Activated T-cell treated with anti-CD3 and anti-CD28 coated beads for 24 hours (primary cell): ENCODE measurements at places on chromosomes 6 and 20.

DNA sequence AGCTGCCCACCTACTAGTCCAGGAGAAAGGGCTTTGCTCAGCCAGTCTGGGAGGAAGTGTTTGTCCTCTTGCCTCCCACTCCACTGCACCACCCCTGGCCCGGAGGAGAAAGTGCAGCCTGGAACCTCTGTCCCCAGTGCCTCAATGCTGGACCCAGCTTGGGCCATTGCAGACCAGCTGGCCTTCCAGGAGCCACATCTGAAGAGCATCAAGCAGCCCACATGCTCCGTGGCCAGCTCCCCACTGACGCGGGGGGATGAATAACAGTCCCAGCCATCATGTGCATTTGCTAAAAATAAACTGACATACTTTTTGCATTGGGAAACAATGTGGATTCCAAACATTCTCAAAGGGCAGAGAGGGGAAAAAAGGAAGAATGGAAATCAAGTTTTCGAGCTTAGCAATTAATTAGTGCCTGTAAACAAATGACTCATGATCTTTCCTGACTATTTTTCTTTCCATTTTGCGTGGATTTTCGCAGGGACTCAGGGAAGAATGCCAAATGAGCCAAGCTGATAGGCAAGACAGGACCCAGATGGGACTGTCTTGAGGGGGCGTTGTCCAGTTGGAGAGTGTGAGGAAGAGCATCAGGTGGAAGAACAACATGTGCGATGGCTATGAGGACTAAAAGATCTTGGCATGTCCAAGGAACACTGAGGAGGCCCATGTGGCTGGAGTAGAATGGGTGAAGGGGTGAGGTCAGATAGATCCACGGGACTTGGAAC is 34.1 kb downstream of the CEBPB start:
- no peak for DNase-seq

DNA sequence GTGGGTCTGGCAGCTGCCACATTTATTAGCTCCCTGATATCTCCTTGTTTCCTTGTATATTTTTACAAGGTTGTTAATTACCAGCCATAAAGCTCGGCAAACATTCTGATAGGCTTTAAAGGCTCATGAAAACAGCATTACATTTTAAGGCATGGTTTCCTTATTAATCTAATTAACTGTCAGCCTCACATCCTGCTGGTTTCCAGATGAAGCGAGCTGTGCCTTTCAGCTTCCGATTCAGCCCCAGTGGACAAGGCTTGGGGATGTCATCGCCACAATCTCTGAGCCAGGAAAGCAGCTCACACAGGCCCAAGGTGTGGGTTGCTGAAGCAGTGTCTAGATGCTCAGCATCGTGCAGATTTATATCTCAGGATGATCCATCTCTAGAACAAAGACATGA is 66.0 kb upstream of the RALY start:
- no peak for DNase-seq

- DNase-seq, result no peak
Observed at GRCh38 chr6:1053586-1053985, 258.3 kb upstream of the FOXQ1 start.

DNA sequence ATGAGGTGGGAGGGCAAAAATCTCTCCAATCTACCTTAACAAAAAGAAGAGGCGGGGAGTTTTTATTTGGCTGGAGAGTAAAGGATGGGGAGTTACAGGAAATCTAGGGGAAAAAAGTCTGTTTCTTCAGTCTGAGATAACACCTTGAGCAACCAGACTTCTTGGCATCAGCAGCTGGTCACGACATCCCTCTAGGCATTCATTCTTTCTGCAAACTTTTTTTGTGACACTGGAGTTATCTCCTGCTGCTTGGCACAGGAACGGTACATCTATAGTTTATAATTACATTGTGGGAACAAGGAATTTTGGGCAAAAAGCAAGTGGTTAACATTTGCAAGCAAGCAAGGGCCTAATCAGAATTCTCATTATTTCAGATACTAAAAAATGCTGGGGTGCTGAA is 50.6 kb upstream of the IFNGR1 start:
- DNase-seq, result no peak

DNA sequence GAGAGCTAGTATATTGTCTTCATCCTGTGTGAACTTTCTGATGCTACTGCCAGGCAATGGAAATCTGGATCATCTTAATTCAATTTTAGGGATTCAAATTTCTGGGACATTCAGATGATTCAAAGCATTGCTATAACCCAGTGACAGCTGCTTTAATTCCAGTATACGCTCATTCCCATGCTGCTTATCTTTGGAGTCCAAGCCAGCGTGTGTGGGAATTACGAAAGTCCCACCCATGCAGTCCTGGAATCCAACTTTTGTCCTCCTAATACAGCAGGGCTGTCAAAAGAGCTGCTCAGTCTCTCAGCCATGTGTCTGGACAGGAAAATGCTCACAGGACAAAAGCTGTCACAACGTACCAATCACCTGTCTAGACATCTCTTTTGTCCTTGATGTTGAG is 219.8 kb downstream of the LAMA2 start:
- no peak for DNase-seq

- no peak for DNase-seq
Observed at GRCh38 chr6:67369679-67370078, 1265.4 kb upstream of the ADGRB3 start.

GRCh38 chr6:167799033-167799821 is 27.5 kb upstream of the AFDN start:
- no peak for DNase-seq

DNA sequence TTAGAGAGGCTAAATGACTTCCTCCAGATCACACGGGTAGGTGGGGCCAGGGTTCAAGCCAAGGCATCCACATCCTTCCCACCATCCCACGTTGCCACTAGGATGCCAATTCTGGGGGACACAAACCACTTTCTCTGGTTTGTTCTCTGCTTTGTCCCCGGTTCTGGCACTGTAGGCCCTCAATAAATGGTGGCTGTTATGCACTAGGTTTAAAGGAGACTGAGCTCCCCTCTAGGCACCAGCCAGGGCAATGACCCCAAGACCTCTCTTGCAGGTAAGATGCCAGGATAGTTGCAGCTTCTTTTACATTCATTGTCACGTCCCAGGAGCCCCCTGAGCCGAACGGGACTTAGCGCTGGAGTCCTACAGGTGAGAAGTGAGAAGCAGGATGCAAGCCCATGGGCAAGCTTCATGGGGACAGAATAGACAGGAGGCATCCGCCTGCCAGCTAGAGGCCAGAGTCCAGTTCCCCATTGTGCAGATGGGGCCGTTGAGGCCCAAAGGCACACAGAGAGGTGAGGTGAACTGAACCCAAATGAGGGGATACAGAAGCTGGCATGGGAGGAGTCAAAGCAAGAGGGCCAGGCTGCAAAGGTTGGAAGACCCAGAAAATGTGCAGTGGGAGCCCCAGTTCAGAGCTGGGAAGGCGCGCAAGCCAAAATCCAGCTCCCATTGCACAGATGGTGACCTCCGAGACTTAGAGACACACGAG is 677 bp downstream of the PXMP4 start:
- no peak for DNase-seq

DNA sequence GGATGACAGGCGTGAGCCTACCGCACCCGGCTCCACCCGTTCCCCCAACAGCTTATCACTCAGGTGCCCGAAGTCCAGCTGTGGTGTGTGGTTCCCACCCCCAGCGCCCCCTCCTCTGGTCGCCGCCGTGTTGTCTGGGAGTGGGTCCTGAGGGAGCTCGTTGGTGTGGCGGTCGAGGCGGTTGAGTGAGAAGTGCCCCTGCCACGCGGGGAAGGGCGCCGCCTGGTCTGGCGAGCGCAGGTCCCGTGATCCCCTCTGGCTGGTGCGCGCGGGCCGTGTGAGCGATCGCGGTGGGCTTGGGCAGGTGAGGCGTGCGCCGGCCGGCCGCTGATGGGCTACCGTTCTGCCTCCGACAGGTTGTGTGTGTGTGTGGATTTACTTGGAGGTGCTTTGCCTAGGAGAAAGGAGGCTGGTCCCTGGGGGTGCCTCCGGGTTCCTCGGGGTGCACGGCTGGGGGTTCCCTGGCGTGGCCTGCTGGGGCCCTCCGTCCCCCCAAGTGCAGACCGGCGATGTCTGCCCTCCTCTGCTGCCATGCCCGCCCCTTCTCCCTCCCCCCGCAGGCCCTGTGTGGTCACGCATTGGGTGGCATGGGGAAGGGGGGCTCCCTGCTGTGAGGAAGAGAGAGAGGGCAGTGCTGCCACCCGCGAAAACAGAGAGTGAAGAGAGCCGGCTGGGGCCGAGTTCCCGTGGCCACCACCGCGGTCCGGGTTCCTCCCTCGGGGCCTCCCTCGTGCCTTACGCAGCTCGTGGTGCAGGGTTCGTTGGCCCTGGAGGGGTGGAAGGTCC is 336.0 kb upstream of the DEFB115 start:
- DNase-seq, result no peak

GRCh38 chr6:136751522-136751956 is 40.7 kb downstream of the MAP3K5 start:
- DNase-seq, result no peak
